ENCODE measurements at places on chromosomes 6 and 20. TPM values are rescaled to one million over a fixed set of nuclear protein-coding genes. Genes with fewer than 3 reads are reported as not detected.

HLA-DPA1 gene
- 29.6 TPM for total RNA-seq

GRCh38 chr6:39296745-39297640 lies 17.2 kb downstream of the KCNK17 start:
- H3K27me3 ChIP-seq, result no peaks in the 10 kb centered on the region
- H3K4me3 ChIP-seq, result no peak overlapping the region

- H3K4me3 ChIP-seq, result no peak overlapping the region
- H3K4me1 ChIP-seq, result no peaks in the 10 kb centered on the region
- no peak for DNase-seq
- H3K36me3 ChIP-seq, result no peaks in the 10 kb centered on the region
These were observed 11.4 kb upstream of the TBX18 start for GRCh38 chr6:84775751-84776150.

- no peak for DNase-seq
- no peak overlapping the region for H3K4me3 ChIP-seq
- H3K27me3 ChIP-seq, result no peaks in the 10 kb centered on the region
- peaks cover 32% of the 10 kb centered on the region for H3K36me3 ChIP-seq
These were observed 39.4 kb downstream of the ITCH start for GRCh38 chr20:34402461-34402860.

DNA sequence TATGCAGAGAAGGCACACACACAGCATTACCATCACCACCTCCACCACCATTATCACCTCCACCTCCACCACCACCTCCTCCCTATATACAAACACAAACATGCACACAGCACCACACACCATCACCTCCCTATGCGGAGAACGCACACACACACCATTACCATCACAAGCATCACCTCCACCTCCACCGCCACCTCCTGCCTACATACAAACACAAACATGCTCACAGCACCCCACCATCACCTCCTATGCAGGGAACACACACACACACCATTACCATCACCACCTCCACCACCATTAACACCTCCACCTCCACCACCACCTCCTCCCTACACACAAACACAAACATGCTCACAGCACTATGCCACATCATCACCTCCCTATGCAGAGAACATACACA lies 236.5 kb upstream of the AFDN start:
- H3K27ac ChIP-seq, result no peak overlapping the region
- H3K36me3 ChIP-seq, result no peaks in the 10 kb centered on the region
- no peak overlapping the region for H3K4me3 ChIP-seq
- no peak for DNase-seq
- peaks cover 4% of the 10 kb centered on the region for H3K27me3 ChIP-seq
